Body of pancreas (tissue), 4 donors: ENCODE measurements at places on chromosomes 6 and 20. TPM values are rescaled to one million over a fixed set of nuclear protein-coding genes. Genes with fewer than 3 reads are reported as not detected.
A peak's percentile ranks its signal among the peaks of the same experiment; 100 is the strongest.

The SLC17A3 gene
- not detected for total RNA-seq

The PROCR gene
- 14.8 TPM for total RNA-seq

The PNPLA1 gene
- total RNA-seq: not detected

- no peak overlapping the region for H3K4me3 ChIP-seq
- H3K36me3 ChIP-seq: no peaks in the 10 kb centered on the region
- H3K4me1 ChIP-seq: no peaks in the 10 kb centered on the region
These were observed 253.3 kb downstream of the ERMARD start for GRCh38 chr6:170004585-170005210.

- H3K4me1 ChIP-seq: peaks cover 3% of the 10 kb centered on the region
- DNase-seq: no peak
- H3K27ac ChIP-seq: peak overlapping the region; percentile 65
- H3K4me3 ChIP-seq: no peak overlapping the region
These were observed 19.3 kb downstream of the BCAS1 start for GRCh38 chr20:54051068-54051467.

DNA sequence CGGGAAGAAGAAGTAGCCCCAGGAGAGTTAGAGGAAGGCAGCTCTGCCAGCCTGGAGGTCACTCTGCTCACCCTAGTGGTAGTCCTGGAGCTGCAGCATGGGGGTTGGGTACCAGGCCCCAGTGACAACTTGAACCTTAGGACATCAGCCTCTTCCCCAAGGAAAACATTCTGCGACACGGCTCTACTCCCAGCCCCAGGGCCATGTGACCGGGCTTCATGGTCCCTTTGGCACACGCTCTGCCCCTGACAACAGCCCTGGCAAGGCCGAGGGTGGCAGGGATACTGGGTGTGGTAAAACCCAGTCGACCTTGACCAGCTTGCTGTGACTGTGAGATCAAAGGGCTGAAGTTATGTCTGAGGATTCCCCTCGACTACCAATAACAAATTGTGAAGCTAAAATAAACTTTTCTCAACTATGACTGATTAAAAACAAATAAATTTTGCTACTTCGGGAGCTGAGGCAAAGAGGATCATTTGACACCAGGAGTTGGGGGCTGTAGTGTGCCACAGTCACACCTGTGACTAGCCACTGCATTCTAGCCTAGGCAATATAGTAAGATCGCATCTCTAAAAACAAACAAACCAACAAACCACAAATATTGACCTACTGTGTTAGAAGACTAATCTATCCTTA is 24.4 kb upstream of the ARID1B start:
- no peak overlapping the region for H3K4me3 ChIP-seq
- peaks cover 10% of the 10 kb centered on the region for H3K4me1 ChIP-seq
- no peaks in the 10 kb centered on the region for H3K27me3 ChIP-seq
- no peaks in the 10 kb centered on the region for H3K36me3 ChIP-seq
- peak; percentile 57 for DNase-seq

GRCh38 chr6:127162836-127163235 is 44.4 kb downstream of the RSPO3 start:
- DNase-seq: no peak
- no peaks in the 10 kb centered on the region for H3K27me3 ChIP-seq
- H3K4me1 ChIP-seq: no peaks in the 10 kb centered on the region
- no peaks in the 10 kb centered on the region for H3K36me3 ChIP-seq

DNA sequence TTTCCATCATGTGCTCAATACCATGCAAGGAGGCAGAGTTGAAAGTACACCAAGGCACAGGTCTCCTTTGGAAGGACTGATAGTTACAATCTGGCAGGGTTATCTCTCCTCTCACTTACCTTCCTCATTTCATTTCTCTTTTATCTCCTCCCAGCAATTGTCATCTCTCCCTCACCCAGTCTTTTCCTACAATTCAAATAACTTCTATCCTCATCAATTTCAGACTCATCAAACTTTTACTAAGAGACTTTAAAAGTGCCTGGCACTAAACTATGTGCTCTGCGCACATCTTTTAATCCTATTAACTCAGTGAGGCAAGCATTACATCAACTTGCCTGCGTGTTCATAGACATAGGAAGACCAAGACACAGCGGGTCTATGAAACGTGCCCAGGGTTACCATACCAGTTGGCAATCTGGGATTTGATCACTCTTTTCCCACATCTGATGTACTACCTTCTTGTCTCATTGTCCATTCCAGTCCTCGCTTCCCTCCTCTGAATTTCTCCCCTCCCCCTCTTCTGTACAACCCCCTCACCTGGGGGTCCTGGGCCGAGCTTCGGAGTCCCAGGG is 1.2 kb downstream of the VARS1 start:
- H3K4me3 ChIP-seq: peak overlapping the region; percentile 41
- peak overlapping the region; percentile 95 for H3K27ac ChIP-seq
- no peaks in the 10 kb centered on the region for H3K27me3 ChIP-seq

- H3K27ac ChIP-seq: peak overlapping the region; percentile 23
- H3K4me3 ChIP-seq: no peak overlapping the region
- peaks cover 7% of the 10 kb centered on the region for H3K4me1 ChIP-seq
These were observed 12.4 kb downstream of the FRS3 start for GRCh38 chr6:41767112-41767833.

- H3K27ac ChIP-seq: no peak overlapping the region
- H3K4me3 ChIP-seq: no peak overlapping the region
- DNase-seq: peak; percentile 45
- no peaks in the 10 kb centered on the region for H3K27me3 ChIP-seq
These were observed 75.7 kb upstream of the BHLHE23 start for GRCh38 chr20:63082308-63082938.

GRCh38 chr6:105178110-105178509 is 1.7 kb downstream of the POPDC3 start:
- peaks cover 13% of the 10 kb centered on the region for H3K27me3 ChIP-seq
- DNase-seq: no peak
- H3K4me1 ChIP-seq: peaks cover 8% of the 10 kb centered on the region
- H3K36me3 ChIP-seq: no peaks in the 10 kb centered on the region
